AG04449 (cell line): ENCODE measurements at places on chromosomes 11 and 22.

DNA sequence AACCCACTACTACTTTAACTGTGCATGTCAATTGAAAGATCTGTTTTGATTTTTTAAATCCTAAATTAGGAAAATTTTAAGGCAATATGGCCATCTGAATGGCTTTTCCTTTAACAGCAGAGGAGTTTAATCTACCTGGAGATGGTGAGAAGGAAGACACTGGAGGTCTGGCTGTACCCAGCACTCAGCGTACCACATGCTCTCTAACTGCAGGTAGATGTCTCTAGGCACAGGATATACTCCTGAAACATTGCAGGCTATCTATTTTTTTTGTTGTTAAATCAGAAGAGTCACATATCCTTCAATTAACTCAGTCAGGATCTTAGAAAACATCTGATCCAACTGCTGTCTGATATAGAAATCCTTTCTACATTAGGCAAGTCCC, 17.3 kb upstream of the CASTOR1 start:
- DNase-seq, result no peak

DNA sequence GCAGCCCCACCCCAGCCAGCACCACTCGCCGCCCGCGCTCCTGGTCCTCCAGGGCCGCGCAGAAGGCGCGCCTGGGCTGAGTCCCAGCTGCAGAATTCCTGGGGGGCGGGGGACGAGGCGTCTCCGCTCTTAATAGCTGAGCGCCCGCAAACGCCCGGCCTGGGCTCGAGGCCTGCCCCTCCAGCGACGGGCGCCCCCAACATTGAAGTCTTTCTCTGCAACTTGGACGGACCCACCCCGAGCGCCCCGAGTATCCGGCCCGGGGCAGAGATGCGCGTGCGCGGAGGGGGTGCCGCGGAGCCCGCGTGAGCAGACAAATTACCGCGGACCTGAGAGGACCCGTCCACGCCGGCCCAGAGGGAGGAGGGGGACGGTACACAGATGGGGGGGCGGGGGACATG, 6.7 kb upstream of the SYT7 start:
- no peak for DNase-seq

- no peak for DNase-seq
Observed at GRCh38 chr22:43342347-43343261, 568 bp downstream of the SCUBE1 start.

GRCh38 chr11:119189393-119189792, 4.1 kb downstream of the NHERF4 start:
- DNase-seq, result no peak

- no peak for DNase-seq
Observed at GRCh38 chr22:32971276-32971675, 86.9 kb downstream of the SYN3 start.

GRCh38 chr11:45262900-45263299, 23.2 kb downstream of the SYT13 start:
- DNase-seq, result no peak

DNA sequence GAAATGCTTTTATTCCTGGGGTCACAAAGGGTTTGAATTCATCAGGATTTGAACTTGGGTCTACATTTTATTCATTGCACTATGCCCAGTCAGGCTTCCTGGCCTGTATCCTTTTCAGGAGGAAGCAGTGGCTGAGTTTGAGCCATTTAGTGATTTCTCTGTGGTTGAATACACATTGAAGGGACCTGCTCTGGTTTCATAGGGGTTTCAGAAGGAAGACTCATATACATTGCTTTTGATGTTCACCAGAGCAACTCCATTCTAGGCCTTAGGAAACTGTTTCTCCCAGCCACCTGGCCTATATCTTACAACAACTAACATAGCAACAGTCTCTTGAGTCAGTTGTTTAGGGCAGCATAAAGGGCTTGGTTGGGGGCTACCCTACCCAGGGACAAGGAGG, 165.7 kb downstream of the INSC start:
- DNase-seq, result no peak

DNA sequence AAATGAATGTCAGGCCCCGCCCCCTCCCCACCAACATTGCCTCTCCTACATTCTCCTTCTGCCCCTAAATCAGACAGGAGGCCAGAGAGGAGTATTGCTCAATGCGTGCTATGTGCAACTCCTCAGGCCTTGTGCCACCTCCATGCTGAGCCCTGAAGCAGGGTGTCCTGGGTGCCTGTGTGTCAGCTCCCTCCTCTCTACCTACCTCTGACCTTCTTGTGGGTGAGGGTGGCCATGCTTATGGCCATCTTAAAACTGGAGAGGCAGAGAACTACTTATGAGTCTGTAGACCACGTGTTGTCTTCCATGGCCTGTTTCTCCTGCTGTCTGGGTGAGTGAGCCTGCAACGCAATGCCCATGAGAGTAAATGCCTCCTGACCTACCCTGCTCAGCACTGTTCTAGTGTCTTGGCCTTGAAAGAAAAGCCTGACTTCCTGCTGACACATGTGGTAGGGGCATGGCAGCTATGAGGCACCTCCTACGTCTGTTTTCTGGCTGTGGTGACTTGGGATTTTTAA, 10.5 kb downstream of the MCAM start:
- peak; percentile 44 for DNase-seq

- DNase-seq, result no peak
Observed at GRCh38 chr11:126719740-126720139, 280.8 kb downstream of the KIRREL3 start.

- DNase-seq, result no peak
Observed at GRCh38 chr11:116536416-116536815, 236.4 kb downstream of the BUD13 start.

- no peak for DNase-seq
Observed at GRCh38 chr11:69657456-69657910, 16.5 kb downstream of the CCND1 start.

DNA sequence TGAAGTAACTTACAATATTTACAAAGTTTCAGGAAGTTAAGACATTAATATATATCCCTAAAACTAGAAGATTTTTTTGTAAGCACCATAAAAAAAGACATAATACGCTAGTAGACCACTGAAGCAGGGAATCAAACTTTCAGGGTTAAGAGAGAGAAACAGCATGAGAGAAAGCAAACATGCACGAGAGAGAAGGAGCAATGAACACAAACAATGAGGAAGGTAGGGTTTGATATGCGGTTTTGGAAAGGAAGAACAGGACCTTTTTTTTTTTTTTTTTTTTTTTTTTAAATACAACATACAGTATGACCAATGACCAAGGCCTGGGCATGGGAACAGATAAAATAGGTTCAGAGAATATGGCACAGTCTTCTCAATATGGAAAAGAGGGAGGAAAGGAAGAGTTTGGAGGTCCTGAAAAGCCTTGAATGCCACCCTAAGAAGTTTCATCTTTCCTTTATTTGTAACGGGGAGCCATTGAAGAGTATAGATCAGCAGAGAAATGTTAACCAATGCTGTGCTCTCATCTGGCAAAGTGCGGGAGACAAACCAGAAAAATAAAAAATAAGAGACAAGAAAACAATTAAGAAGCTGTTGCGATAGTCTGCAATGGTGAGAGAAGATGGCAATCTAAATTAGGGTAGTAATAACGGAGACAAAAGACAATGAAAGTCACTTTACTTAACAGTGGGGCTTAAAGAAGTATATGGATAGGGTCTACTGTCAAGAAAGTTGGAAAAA, 101.0 kb downstream of the USP35 start:
- no peak for DNase-seq

GRCh38 chr22:50032941-50033601, 20.5 kb upstream of the IL17REL start:
- no peak for DNase-seq

GRCh38 chr11:104003491-104003890, 32.9 kb upstream of the DDI1 start:
- DNase-seq, result no peak

- DNase-seq, result peak; percentile 26
Observed at GRCh38 chr11:19366992-19367709, 126.4 kb upstream of the E2F8 start.

DNA sequence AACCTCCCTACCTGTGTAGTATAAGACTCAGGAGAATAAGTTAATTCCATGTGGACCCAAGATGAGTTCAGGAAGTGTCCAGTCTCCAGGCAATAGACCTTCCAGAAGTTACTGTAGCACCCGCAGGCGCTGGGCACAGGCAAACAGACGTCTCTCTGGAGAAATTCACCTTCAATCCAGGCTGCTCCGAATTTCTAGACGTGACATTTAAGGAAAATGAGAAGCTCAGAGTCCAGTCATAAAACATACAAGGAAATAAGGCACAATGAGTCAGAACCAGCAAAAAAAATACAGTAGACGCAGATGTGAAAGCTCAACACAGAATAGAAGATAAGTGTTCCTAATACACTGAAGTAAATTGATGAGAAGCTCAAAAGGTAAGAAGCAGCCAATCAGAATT, 14.2 kb downstream of the NADSYN1 start:
- no peak for DNase-seq

- DNase-seq, result no peak
Observed at GRCh38 chr11:43579171-43579918, 101.2 kb upstream of the HSD17B12 start.

- no peak for DNase-seq
Observed at GRCh38 chr22:50008151-50009040, 4.2 kb downstream of the IL17REL start.

GRCh38 chr11:1195682-1196515, 27.0 kb upstream of the MUC5B start:
- no peak for DNase-seq

- DNase-seq, result no peak
Observed at GRCh38 chr11:83159902-83160865, 3.3 kb downstream of the PCF11 start.

GRCh38 chr11:128506999-128507611, 80.3 kb downstream of the ETS1 start:
- peak; percentile 84 for DNase-seq

DNA sequence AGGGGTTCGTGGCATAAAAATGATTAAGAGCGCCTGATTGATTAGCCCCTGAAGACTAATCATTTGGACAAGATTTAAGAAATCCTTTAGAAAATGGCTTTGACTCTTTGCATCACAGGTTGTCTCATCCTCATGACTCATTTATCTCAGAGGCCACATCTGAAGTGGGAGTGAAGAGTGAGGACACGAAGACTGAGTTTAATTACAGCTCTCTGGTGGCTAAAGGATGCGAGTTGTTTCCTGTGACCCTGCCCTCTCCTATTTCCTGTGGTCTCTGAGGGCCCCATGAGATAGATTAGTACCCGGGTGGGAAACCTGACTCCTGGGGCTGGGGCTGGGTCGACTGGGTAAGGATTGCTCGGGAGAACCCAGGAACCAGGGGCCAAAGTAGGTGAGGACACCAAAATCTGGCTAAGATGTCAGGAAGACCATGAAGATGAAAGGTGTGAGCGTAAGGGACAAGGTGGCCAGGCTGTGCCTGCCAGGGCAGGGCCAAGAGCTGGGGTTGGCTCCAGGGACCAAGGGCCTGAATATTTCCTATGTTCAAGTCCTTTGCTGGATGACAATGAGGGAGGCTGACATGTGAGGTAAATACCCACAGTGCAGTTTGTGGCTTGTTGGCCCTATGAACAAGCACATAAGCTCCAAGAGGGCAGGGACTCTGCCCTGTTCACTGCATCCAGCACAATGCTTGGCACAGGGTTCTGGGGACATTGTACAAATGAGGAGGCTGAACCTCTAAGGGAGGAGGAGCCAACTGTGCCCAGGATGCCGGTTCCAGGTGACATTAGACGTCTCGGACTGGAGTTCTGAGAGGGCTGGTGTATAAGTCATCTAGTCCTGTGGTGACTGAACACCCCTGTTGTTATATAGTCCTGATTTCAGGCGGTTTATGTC, 3.6 kb downstream of the OTOG start:
- DNase-seq, result no peak

DNA sequence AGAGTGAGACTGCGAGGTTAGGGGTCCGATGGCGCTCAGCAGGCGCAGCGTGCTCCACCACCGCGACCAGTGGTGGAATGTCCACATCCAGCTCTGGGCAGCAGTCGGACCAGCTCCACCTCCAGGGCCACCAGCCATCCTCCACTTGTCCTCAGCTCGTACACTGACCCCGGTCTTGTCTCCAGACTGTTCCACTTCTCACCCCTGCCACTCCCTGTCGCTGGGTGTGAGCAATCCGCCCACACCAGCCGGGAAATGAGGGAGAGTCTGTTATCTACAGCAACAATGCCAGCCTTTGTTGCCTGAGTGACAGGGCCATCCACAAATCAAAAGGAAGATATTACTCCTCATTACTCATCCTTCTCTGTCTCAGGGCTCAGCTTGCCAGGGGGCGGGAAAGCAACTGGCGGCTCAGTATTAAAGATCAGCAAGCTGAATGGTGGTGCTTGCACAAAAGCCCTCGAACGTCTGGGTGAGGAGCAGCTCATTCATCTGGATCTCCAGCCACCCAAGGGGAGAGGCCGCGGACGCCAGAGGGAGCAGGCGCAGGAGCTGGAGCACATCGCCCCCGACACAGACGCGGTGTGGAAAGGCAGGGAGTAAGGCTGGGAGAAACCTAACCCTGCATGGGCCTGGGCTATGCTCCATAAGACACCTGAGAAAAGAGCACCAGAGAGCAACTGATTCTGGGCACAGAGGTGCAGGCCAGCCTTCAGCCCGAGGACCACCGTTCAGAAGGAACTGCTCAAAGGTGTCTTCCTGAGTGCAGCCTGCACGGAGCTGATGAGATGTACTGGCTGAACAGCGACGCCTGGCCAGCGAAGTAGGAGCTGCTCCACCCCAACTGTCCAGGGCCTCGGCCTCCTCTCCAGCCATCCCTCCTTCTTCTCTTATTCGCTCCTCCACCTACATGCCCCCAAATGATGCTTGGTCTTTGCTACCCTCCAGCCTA, 21.9 kb downstream of the IGSF9B start:
- DNase-seq, result no peak
